ENCODE measurements at places on chromosomes 3 and 15. TPM values are rescaled to one million over a fixed set of nuclear protein-coding genes. Genes with fewer than 3 reads are reported as not detected.

FGF12 gene
- not detected for polyA plus RNA-seq

LRRC15 gene
- polyA plus RNA-seq = not detected

TMEM207 gene
- polyA plus RNA-seq = not detected

MEX3B gene
- polyA plus RNA-seq = 8.3 TPM

SHF gene
- 0.85 TPM for polyA plus RNA-seq

BNC1 gene
- not detected for polyA plus RNA-seq

AGTR1 gene
- polyA plus RNA-seq = not detected

LMAN1L gene
- polyA plus RNA-seq = not detected

ST8SIA2 gene
- polyA plus RNA-seq = not detected

SLC12A8 gene
- not detected for polyA plus RNA-seq

RAD18 gene
- polyA plus RNA-seq = 29.1 TPM

MYEF2 gene
- 0.82 TPM for polyA plus RNA-seq

CLDN1 gene
- not detected for polyA plus RNA-seq

LEKR1 gene
- polyA plus RNA-seq = 0.76 TPM

SKOR1 gene
- polyA plus RNA-seq = 0.23 TPM

SECISBP2L gene
- polyA plus RNA-seq = 5.4 TPM

CFAP100 gene
- polyA plus RNA-seq = not detected

POTEB2 gene
- not detected for polyA plus RNA-seq

MEF2A gene
- polyA plus RNA-seq = 18.7 TPM

LYZL4 gene
- polyA plus RNA-seq = not detected

ARID3B gene
- polyA plus RNA-seq = 14.1 TPM
